ENCODE measurements at places on chromosomes 16 and 17. TPM values are rescaled to one million over a fixed set of nuclear protein-coding genes. Genes with fewer than 3 reads are reported as not detected.

CES4A gene
- 2.4 TPM for total RNA-seq

NPB gene
- total RNA-seq = 2.0 TPM

XYLT1 gene
- 6.1 TPM for total RNA-seq

KRTAP1-5 gene
- total RNA-seq = not detected

RPA1 gene
- 14.9 TPM for total RNA-seq

GRCh38 chr16:15601212-15601879 lies 41.6 kb downstream of the MARF1 start:
- H3K36me3 ChIP-seq = peaks cover 92% of the 10 kb centered on the region
- H3K27ac ChIP-seq = no peak overlapping the region
- H3K4me3 ChIP-seq = no peak overlapping the region
- no peaks in the 10 kb centered on the region for H3K27me3 ChIP-seq
- DNase-seq = no peak

- H3K4me1 ChIP-seq = peaks cover 2% of the 10 kb centered on the region
- no peak overlapping the region for H3K27ac ChIP-seq
- no peak overlapping the region for H3K4me3 ChIP-seq
These were observed 8.4 kb upstream of the PLK1 start for GRCh38 chr16:23670137-23670776.

- H3K27ac ChIP-seq = no peak overlapping the region
- H3K4me3 ChIP-seq = no peak overlapping the region
These were observed 16.1 kb downstream of the G6PC3 start for GRCh38 chr17:44086364-44087311.

DNA sequence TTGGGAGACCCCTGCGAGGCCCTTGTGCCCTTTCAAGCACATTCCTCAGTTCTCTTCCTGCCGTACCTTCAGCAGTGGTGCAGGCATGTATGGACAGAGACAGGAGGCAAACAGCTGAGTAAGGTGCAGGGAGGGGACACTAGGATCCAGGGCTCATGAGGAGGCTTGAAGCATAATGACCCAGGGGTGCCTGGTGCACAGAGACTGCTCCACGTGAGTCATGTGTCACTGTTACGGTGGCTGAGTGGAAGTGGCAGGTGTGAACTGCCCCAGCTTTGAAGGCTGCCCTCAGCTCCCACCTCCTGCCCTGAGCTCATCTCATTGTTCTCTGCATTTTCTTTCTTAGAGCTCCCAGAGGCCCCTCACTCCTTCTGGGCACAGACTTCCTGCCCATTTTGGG lies 124.8 kb downstream of the NTN1 start:
- no peaks in the 10 kb centered on the region for H3K36me3 ChIP-seq
- no peak overlapping the region for H3K27ac ChIP-seq
- H3K27me3 ChIP-seq = no peaks in the 10 kb centered on the region
- H3K4me1 ChIP-seq = peaks cover 27% of the 10 kb centered on the region
- no peak overlapping the region for H3K4me3 ChIP-seq
- no peak for DNase-seq

DNA sequence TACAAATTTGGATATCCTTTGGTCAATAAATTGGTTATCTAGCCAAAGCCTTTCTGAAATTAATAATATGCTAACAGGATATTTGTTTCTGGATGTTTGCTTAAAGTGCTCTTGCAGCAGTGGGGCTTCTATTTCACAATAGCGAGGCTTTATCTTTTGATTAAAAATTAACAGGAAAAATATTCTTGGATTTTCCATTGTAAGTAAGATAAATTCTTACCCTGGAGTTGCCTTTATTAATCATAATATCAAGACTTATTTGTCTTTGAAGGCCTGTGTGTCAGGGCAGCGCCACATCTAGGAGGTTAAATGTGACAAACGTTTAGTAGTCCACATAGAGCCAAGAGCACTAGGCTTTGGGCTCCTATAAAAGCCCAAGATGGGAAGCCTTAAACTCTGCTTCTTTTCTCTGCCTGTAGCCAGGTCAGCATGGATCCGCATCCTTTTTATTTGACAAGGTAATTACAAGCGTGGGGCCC lies 5.3 kb downstream of the TMEM97 start:
- H3K4me3 ChIP-seq = no peak overlapping the region
- H3K27me3 ChIP-seq = no peaks in the 10 kb centered on the region
- peaks cover 29% of the 10 kb centered on the region for H3K36me3 ChIP-seq

GRCh38 chr17:12070561-12070960 lies 49.9 kb downstream of the MAP2K4 start:
- no peak overlapping the region for H3K27ac ChIP-seq
- DNase-seq = no peak
- H3K36me3 ChIP-seq = peaks cover 8% of the 10 kb centered on the region
- no peaks in the 10 kb centered on the region for H3K27me3 ChIP-seq

DNA sequence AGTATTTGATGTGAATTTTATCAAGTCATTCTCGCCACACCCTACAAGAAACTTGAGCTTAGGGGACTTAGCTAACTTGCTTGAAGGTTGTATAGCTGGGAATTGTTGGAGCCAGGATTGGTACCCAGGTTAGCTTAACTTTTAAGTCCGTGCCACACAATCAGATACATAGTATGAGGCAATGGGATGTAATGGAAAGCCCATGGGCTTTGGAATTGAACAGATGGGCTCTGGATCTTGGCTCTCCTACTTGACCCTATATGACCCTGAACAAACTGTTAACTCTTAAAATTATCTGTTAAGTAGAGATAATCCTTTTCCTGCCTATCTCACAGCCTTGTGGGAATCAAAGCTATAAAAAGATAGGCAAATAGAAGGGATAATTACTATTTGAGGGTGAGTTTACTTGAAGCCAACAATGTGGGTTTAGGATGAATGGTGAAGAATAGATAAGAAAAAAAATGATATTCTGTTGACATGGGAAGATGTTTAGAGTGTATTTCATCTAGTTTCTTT lies 51.9 kb upstream of the CACNG3 start:
- DNase-seq = no peak
- no peaks in the 10 kb centered on the region for H3K36me3 ChIP-seq
- no peak overlapping the region for H3K27ac ChIP-seq
- H3K4me1 ChIP-seq = no peaks in the 10 kb centered on the region

DNA sequence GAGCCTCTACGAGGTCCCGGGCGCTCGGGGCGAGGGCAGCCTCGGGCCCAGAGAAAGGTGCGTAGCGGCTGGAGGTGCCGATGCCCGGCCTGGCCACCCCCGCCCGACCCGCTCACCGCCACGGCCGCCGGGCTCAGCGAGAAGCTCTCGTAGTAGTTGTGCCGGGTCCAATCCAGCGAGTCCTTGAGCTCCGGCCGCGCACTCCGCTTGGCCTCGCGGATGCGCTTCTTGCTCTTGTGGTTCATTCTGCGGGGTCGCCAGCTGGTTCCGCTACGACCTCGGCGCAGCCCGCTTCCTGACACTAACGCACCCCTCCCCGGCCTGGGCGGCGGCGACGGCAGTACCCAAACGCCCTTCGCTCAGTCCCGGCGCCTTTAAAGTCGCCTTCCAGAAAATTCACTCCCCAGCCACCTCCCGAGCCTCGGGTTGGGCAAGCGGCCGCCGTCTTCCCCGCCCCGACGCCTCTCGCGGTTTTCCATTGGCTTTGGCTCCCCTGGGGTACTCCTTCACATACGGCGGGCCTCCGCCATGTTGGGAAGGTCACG lies at the start of gene JMJD6:
Gene JMJD6, minus strand, starts transcription at position 376 of the 545 bp plus-strand sequence. Its CDS starts 131 bp downstream, at position 245.
- H3K27ac ChIP-seq = peak within 1 kb of the TSS; percentile 99
- H3K27me3 ChIP-seq = no peaks in the 10 kb centered on the region
- peaks cover 42% of the 10 kb centered on the region for H3K36me3 ChIP-seq
- peaks cover 21% of the 10 kb centered on the region for H3K4me1 ChIP-seq
- H3K4me3 ChIP-seq = peak within 1 kb of the TSS; percentile 78

DNA sequence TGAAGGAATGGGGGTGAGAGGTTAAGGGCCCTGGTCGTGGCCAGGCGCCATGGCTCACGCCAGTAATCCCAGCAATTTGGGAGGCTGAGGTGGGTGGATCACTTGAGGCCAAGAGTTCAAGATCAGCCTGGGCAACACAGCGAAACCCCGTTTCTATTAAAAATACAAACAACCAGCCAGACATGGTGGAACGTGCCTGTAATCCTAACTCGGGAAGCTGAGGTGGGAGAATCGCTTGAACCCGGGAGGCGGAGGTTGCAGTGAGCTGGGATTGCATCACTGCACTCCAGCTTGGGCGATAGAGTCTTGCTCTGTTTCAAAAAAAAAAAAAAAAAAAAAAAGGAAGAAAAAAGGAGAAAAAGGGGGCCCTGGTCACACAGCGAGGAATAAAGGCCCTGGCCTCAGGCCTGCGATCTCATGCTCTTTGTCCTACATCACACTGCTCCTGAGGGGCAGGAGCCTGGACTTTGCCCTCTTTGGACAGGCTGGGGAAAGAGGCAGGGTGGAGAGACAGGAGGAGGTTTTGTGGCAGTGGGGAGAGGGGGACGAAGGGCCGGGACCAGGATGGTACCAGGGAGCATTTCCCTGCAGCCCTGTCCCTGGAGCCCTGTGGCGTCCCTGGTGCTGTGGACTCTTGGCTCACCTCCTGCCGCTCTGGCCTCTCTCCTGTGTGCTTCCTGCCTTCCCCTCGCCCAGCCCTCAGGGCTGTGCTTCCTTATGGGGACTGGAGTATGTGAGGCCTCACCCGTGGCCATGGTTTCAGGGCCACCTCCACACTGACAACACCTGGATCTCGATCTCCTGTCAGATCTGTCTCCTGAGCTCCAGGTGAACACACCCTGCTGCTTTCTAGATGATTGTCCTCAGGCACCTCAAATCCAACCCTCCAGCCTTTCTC lies 19.7 kb upstream of the SLC25A19 start:
- no peak for DNase-seq
- H3K36me3 ChIP-seq = no peaks in the 10 kb centered on the region
- no peak overlapping the region for H3K4me3 ChIP-seq

- no peaks in the 10 kb centered on the region for H3K4me1 ChIP-seq
- DNase-seq = no peak
- H3K27ac ChIP-seq = no peak overlapping the region
- no peaks in the 10 kb centered on the region for H3K36me3 ChIP-seq
- H3K27me3 ChIP-seq = no peaks in the 10 kb centered on the region
These were observed 41.0 kb downstream of the MAF start for GRCh38 chr16:79559532-79559931.

DNA sequence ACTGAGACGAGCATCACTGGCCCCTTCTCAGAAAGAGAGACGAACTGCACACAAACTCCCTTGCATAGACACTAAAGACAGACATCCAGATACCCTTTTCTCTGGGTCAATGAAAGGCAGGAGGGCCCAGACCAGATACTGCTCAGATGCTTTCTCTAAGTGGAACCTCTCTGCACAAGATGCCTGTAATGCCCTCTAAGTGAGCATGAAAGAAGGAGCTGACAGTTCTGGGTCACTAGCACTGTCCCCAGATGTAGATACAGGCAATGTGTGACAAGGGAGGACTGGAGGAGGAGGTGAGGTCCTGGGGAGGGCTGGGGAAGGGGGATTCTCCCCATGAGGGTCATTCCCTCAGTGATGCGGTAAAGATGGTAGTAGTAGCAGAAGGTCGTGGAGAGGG lies 501.0 kb upstream of the CDH11 start:
- peaks cover 8% of the 10 kb centered on the region for H3K4me1 ChIP-seq
- no peak overlapping the region for H3K27ac ChIP-seq
- peaks cover 14% of the 10 kb centered on the region for H3K27me3 ChIP-seq
- H3K36me3 ChIP-seq = no peaks in the 10 kb centered on the region

DNA sequence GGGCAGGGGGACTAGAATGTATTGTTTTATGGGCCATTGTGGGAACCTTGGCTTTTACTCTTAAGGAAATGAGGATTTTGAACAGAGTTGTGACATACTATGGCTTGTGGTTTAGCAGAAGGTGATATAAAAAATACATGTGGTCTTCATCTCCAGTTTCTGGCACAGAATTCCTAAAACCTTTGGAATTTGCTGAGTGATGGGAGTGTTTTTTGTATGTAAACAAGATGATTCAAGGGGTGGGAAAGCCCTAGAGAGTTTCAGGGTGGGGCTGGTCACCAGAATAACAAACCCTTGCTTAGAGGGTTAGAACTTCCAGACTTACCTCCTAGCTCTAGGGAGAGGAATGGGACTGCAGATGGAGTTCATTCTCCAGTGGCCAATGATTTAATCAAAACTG lies 316.1 kb downstream of the PHKB start:
- no peaks in the 10 kb centered on the region for H3K36me3 ChIP-seq
- no peak overlapping the region for H3K27ac ChIP-seq
- peaks cover 3% of the 10 kb centered on the region for H3K4me1 ChIP-seq
- no peaks in the 10 kb centered on the region for H3K27me3 ChIP-seq
- DNase-seq = no peak
- H3K4me3 ChIP-seq = no peak overlapping the region
